C1 segment of cervical spinal cord (tissue), 14 donors: ENCODE measurements at places on chromosomes 5 and 9.

DNA sequence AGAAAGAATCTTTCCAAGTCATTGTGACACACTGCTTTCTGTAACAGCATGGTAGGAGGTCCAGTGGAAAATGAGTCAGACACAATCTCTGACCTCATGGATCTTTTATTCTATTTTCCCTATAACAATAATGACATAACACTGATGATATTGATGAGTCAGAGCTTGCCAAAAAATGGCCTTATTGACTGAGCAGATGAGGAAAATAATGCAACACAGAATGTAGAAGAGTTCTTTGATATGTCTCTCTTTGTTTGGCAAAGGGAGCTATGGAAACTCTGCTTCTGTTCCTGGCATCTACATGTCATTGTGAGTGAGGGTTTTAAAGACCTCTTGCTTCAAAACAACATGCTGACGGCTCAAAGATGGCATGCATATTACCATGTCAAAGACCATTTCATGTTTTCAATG lies 443.1 kb upstream of the ZNF608 start:
- DNase-seq = no peak

- DNase-seq = no peak
These were observed 60.7 kb downstream of the LHFPL2 start for GRCh38 chr5:78587775-78588291.

DNA sequence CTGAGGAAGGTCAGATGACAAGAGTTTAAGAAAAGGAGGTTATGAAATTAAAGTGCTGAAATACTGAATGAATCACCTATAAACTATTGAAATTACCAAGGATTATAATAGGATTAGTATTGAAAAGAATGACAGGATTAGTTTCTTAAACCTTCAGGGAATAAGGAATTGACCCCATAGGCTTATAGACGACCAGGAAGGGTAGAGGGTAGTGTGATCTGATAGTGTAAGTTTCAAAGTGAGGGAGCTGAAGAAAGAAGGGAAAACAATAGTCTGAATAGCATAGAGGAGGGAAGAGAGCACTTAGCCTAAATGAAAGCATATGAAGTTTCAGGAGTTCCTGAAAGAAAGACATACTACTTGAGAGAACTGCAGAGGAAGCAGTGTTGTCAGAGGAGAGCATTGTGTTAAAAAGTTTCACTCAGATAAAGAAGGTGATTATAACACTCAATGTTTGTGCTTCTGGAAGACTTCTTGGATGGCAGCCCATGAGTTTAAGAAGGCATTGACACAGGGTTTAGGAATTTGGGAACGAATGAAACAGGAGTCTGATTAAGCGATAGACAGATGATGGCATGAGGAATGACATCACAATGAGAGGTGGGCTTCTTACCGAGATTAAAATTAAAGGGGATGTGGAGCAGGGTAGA lies 557.9 kb upstream of the GRAMD2B start:
- no peak for DNase-seq

DNA sequence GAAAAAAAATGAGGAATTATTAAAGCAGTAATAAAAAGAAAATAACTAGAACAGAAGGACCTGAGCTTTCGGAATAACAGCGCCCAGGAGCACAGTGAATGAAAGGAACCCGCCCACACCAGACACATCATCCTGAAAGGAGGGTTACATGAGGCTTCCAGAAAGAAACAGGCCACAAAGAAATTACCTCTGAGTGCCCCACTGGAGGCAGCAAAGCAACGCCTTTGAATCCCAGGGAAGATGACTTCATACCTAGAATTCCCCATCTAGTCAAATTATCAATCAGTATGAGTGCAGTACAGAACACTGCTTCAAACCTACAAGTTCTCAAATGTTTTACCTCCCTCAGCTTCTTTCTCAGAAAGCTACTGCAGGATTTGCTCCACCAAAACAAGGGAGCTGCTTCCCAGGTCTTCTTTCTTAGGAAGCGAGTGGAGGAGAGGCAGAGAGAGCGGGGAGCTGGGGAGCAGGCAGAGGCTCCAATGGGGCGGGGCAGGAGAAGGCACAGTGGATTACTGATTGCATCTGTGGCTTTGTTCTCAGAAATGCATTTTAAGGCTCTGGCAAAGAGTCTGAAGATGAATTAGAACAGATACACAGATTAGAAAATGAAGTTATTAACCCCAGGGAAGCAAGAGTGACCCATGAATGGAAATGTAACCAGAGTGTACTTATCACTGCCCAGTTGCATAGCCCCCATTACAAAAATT lies 87.1 kb downstream of the SEMA4D start:
- no peak for DNase-seq

GRCh38 chr9:115694991-115695390 lies 458.6 kb upstream of the PAPPA start:
- DNase-seq = no peak

- DNase-seq = no peak
These were observed 339.9 kb downstream of the ACTL7B start for GRCh38 chr9:108515856-108516255.

- DNase-seq = no peak
These were observed 5.5 kb downstream of the MRNIP start for GRCh38 chr5:179852993-179853547.

DNA sequence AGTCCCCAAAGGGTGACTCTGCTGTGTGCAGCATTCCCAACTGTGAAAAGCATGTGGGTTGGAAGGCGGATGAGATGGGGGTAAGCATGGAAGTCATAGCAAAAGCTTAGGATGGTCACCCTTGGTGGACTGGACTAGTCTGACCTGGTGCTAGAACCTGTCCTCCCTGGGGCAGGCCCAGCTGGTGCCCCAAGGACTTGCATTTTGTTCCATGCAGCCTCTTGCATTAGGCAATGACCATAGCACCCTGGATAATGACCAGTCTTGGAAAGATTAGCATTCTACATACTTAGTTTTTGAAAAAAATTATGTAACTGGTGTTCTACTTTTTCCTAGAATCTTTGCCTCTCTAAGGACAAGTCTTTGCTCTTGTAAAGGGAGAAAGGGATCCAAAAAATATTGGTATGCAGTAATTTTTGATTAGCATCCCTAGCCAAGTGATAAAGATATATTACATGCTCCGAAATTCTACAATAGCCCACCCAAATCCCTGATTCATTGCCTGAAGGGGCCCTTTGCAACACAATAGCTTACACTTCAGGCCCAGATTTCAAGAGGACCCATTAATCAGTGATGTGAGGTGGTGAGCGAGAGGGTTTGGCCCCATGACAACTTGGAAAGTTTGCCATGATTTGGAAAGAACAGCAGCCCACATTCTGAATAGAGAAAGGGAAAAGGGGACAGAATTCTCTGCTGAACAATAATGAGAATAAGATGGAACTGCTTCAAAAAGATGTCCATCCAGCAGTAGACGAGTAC lies 93.3 kb upstream of the CD180 start:
- no peak for DNase-seq

DNA sequence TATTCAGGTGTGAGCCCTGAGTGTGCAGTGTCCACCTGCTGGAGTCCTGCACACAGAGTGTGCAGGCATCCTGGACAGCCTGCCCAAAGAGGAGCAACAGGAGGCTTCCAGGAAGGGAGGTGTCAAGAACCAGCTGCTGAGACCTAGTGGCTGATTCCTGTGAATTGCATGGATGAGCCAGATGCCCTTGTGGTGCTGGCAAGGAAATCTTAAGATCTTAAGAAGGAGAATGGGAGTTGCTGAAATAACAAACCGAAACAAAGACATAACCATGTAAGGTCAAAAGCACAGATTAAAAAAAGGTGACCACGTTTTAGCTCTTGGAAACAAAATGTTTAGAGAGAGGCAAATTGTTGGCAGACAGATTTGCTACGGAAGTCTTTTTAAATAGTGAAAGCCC lies 29.3 kb upstream of the RPS23 start:
- DNase-seq = no peak

- DNase-seq = no peak
These were observed 10.2 kb upstream of the GLT6D1 start for GRCh38 chr9:135649508-135649907.

- no peak for DNase-seq
These were observed 133.7 kb downstream of the PRELID2 start for GRCh38 chr5:145701404-145701803.

GRCh38 chr9:77218612-77219011 lies 41.3 kb downstream of the VPS13A start:
- DNase-seq = no peak

DNA sequence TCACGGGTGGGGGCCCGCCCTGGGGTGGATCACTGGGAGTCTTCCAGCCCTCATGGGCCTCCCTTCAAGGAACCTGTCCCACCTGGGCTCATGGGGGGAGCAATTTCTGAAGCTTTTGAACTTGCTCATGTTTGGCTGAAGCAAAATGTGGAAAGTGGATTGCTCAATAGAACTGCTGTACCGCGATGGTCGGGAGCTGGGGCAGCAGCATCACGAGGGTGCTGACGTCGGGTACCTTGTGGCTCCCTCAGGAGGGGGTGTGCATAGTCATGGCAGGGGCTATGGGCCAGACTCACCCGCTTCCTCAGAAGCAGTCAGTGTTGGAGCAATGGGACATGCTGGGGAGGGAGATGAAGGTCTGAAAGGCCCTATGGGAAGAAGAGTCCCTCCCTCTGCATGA lies 57.9 kb downstream of the PRRT1B start:
- DNase-seq = no peak

DNA sequence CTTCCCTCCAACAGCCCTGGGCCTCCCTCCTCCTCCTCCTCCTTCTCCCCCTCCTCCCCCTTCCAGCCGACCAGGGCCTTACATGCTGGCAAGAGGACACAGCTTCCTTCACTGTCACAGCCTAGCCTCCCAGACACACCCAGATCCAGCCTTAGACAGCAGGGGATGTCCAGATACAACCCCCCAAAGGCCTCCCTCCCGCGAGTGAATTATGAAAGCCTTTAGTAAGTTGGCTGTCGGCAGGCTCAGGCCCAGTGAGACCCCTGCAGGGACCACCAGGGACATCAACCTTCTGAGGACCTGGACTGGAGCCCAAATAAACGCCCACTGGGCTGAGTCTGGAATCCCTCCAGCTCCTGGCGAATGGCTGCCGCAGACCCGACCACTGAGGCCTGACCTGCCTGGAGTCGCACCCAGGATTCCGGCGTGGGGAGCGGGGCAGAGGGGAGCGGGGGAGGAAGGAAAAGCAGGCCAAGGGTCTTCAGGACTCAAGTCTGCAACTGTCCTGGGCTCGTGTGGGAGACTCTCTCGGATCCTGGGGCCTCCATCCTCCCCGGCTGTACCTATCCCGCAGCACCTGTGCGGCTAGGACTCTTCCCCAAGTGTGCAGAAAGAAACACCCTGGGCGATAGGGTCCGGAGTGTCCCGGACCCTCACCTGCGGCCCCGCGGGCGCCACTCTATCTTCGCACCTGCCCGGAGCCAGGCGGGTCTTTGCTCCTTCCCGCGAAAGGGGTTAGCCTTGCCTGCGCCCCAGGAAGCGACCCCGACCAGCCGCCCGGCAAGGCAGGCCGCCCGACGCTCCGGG lies 705 bp downstream of the SEPTIN8 start:
- DNase-seq = peak; percentile 68

GRCh38 chr5:169065400-169065799 lies 235.5 kb downstream of the SLIT3 start:
- no peak for DNase-seq

GRCh38 chr5:54669285-54669684 lies 151.7 kb downstream of the SNX18 start:
- no peak for DNase-seq

DNA sequence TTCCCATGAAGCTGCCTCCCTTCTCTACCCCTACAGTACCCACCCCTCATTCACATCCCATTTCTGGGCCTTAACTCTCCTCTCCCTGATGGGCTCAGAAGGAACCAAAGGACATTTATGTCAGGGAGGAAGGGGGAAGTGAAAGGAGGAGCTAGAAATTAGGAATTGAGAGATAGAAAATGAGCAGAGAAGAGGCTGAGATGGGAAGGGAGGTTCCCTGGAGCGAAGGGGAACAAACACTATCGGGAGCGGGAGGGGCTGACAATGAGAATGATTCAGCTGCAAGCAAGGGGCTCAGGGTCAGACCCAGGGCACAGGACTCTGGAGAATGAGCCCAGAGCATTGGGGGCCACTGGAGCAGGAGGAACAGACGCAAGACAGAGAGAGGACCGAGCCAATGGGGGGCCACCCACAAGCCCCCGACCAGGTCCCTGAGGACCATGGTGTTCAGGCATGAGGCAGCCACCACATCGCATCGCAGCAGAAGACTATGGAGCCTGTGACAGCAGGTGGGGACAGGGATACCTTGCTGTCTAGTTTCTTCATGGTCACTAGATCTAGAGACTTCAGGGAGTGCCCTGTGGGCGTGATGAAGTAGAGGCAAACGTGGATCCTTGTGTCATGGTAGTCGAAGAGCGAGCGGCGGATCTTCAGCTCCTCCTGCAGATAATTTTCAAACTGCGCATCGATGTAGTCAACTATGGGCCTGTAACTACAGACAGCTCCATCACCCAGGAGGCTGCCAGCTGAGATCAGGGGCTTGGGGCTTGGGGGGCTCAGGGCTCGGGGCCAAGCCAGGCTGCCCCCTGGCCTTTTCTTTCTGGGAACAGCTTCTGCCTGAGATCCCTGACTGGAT lies 13.6 kb downstream of the SEPTIN8 start:
- no peak for DNase-seq

GRCh38 chr5:113118298-113118697 lies 141.7 kb downstream of the DCP2 start:
- no peak for DNase-seq

- DNase-seq = no peak
These were observed 289.3 kb downstream of the ZNF608 start for GRCh38 chr5:124457101-124457500.

GRCh38 chr5:151780348-151780747 lies 8.6 kb downstream of the G3BP1 start:
- no peak for DNase-seq

GRCh38 chr9:76634356-76635054 lies 129.7 kb upstream of the PCA3 start:
- DNase-seq = no peak

GRCh38 chr9:35051069-35051967 lies 21.1 kb downstream of the VCP start:
- no peak for DNase-seq

- DNase-seq = no peak
These were observed 60.2 kb upstream of the SLC25A51 start for GRCh38 chr9:37963936-37964739.
